SW 1271 (cell line): ENCODE measurements at places on chromosomes 3 and 15.

GRCh38 chr15:77144026-77144425 lies 73.1 kb upstream of the TSPAN3 start:
- peak; percentile 58 for DNase-seq

GRCh38 chr3:52385157-52385556 lies 59.7 kb downstream of the SEMA3G start:
- DNase-seq = no peak

GRCh38 chr15:63187589-63188226 lies 1.7 kb upstream of the RAB8B start:
- DNase-seq = no peak

GRCh38 chr3:94996743-94997142 lies 933.9 kb downstream of the NSUN3 start:
- no peak for DNase-seq
